ENCODE measurements at places on chromosomes 6 and 20.

GRCh38 chr6:16301511-16301910 lies 63.1 kb downstream of the GMPR start:
- DNase-seq: no peak

GRCh38 chr6:25341923-25342619 lies 62.9 kb downstream of the CARMIL1 start:
- peak; percentile 45 for DNase-seq

DNA sequence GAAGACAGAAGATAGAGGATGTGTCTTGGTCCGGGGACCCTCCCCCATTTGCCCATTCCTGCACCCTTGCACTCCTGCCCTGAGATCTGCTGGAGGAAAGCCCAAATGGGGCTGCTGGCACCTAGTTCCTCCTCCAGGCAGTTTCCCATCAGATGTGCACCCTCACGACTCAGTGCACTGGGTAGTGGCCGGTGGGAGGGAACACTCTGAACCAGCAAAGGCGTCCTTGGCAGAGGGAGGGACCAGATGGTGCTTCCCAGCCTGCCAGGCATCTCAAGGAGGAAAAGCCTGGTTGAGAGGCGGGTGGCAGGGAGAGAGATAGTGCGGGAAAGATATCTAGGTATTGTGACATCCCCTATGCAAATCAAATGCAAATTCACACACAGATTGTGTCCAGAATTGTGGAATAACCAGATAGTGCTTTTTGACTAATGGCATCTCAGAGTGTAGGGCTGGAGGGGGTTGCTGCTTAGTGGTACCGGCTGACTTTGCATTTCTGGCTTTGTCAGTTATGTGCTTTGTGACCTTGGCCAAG lies 19.5 kb downstream of the TMEM151B start:
- no peak for DNase-seq

DNA sequence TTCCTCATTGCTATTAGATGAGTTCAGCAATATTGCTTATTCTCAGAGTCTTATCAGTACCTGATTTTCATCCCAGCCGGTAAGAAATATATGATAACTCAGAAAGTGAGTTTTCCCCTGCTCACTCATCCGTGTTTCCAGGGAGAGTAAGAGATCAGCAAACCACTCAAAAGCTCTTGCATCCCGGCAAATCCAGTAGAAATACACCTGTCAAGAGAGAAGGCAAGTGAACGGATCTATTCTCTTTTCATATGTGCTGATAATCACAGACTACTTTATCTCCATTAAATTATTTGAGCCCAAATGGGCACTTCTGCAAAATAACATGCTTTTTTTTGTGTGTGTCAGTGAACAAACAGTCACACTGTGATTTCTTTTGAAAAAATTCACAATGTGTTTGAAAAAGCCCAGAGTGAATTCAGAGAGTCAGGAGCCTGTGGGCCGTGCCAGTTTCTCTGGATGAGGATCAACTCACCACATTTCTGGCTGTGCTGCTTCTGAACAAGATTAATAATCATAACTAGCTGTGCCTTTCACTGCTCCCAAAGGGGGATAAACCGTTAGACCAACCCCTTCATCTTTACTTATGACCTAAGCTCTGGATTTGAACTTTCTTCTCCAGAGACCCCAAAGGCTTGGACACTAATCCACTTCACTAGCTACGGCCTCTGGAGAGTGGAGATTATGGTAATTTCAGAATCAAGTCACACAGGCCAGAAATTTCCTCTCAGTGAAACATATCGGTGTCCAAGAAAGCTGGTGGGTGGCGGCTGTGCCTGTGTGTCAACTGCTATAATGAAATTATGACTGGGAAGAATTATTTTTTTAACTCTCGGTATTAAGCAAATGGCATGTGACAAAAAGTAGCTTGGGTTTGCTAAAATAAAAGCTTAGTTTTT lies 44.2 kb downstream of the NOX3 start:
- no peak for DNase-seq

- DNase-seq: no peak
Measured at GRCh38 chr20:15594158-15594695, 979.0 kb downstream of the KIF16B start.

All from H9 (cell line).